ENCODE measurements at places on chromosomes 13 and 19.

DNA sequence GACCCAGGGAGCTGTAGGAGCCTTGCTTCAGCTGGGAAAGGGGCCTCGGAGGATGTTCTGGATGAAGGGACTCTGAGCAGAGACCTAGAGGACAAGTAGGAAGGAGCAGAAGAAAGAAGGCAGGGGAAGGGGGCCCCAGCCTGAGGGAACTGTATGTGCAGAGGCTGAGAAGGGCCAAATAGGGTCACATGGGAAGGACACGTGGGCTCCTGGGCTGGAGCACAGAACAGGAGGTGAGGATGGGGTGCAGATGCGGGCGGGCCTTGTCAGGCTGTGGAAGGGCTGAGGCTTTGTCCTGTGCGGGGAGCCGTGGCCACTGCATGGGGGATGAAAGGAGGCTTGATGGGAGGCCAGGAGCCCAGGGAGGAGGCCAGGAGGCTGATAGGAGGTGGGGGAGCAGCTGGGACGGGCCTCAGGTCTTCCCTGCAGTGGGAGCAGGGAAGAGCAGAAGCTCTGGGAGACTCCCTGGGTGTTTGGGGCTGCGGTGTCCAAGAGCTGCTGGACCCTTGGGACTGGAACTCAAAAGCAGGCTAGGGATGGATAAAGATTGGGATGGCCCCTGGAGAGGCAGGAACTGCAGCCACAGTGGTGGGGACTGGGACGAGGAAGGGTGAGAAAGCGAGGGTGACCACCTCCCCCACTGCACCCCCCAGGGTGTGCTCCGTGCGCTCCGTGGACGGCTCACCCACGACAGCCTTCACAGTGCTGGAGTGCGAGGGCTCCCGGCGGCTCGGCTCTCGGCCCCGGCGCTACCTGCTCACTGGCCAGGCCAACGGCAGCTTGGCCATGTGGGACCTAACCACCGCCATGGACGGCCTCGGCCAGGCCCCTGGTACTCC is 11.4 kb upstream of the LTBP4 start:
- DNase-seq: no peak

DNA sequence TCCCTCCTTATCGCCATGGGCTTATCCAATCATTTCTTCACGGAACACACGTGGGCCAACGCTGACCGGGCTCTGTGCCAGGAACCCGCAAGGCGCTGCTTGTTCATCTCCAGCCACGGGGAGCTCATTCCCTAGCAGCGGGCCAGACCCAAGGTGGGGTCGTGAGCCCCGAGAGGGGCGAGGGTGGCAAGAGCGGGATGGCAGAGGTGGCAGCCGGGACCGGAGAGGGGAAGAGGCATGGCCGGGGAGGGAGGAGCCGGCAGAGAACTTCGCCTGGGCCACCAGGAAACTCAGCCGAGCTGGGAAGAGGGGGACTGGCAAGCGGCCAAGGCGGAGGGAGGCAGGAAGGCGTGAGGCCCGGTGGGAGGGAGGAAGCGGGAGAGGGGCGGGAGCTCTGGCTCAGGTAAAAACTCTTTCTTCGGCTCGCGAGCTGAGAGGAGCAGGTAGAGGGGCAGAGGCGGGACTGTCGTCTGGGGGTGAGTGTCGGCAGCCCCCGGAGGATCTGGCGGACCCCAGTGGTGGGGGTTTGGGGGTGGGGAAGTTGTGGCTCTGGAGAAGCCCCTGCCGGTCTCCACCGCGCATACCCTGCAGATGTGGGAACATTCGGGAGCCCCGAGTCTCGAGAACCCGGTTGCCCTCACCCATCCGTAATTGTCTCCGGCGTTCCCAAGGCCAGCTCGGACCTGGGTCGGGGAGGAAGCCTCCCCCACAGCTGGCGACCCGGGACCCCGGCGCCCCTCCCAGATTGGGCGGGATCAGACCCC is at the start of gene B3GNT3:
Gene B3GNT3, plus strand, starts transcription at position 408 of the 764 bp plus-strand sequence. CDS start 12,670 bp downstream, outside the sequence.
- DNase-seq: no peak

DNA sequence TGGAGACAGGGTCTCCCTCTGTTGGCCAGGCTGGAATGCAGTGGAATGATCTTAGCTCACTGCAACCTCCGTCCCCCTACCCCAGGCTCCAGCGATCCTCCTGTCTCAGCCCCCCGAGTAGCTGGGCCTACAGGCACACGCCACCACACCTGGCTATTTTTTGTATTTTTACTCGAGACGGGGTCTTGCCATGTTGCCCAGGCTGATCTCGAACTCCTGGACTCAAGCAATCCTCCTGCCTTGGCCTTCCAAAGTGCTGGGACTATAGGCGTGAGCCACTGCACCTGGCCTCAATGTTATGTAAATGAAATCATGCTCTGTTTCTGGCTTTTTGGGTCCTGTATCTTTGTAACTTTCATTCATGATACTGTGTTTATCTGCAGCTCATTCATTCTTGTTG is 8.1 kb upstream of the ZNF579 start:
- no peak for DNase-seq

GRCh38 chr13:22931576-22931975 is 249.2 kb upstream of the SGCG start:
- DNase-seq: no peak

DNA sequence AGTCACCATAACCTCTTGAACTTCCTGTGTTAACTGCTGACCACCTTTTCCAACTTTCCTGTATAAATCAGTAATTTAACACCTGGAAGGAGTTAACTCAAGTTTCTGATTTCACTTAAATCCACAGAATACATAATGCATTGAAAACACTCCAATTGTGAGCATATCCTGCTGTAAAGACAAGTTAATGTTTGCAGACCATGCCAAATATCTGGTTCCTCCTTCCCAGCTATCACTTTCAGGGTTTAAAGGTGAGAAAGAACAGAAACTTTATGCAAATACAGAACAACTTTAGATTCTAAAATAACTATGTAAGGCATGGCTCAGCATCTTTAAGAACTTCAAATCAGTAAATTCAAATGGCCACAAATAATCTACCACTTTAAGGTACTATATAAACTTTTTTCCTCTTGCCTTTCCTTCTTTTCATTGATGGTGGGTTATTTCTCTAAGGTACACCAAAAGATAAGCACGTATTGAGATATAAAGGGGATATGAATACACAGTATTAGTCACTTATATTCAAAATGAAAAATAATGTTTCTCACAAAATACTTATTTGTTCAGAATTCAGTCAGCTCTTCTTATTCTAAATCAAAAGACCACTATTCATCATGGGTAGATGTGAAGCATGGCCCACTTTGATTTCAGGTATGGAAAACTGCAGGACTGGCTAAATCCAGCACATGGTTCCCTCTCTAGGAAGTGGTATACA is 6.6 kb upstream of the TPTE2 start:
- DNase-seq: no peak

Data from 8988T (cell line).